ENCODE measurements at places on chromosomes 2 and 18.

DNA sequence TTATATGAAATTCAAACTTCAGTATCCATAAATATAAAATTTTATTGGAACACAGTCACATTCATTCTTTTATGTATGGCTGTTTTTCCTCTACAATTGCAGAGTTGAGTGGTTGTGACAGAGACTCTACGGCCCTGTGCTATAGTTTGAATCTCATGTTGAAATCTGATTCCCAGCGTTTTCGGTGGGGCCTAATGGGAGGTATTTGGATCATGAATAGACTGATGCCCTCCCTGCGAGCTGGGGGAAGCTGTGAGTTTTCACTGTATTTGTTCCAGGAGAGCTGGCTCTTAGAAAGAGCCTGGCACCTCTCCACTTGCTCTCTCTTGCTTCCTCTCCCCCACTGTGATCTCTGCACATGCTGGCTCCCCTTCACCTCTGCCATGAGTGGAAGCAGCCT, 1.7 kb downstream of the PFN4 start:
- no peak for DNase-seq

GRCh38 chr2:71852141-71852711, 295.4 kb downstream of the CYP26B1 start:
- DNase-seq, result no peak

- DNase-seq, result peak; percentile 39
These were observed 76.0 kb downstream of the CD28 start for GRCh38 chr2:203782262-203782976.

DNA sequence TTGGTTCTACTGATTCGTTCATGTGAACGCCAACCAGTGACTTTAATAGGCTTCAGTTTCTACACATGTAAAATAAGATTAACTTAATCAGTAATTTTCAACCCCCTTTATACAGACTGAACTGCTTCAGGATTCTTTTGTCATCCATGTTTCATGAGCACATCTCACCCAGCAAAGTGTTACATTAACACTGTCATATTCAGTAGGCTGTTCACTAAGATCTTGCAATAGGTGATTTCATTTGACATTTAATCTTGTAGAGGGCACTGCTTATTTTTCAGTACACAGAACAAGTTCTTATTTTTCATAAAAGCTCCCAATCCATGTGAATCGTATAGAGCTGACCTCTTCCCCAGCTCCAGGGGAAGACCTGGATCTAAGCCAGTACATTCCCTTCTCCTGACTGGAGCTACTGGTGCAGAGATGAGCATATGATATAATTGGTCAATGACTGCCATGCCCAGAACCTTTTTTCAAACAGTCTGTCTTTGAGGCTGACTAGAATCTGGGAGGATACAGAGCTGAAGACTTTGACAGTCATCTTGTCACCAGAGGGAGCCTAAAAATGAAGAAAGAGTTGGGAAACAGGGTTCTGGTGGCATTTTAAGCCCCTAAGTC, 72.2 kb upstream of the CHRNA1 start:
- DNase-seq, result no peak

GRCh38 chr2:17059458-17059857, 393.8 kb upstream of the CYRIA start:
- no peak for DNase-seq

DNA sequence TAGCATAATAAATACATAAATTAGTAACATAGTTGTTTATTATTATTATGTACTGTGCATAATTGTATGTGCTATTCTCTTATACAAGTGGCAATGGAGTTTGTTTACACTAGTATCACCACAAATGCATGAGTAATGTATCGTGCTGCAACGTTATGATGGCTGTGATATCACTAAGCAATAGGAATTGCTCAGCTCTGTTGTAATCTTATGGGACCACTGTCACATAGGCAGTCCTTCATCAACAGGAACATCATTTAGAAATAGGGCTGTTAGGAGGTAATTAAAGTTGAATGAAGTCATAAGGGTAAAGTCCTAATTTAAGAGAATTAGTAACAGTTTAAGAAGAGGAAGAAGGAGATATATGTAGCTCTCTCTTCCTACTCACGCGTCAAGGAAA, 33.8 kb downstream of the TEX51 start:
- no peak for DNase-seq

GRCh38 chr2:128041561-128041960, 13.7 kb upstream of the SAP130 start:
- DNase-seq, result no peak

DNA sequence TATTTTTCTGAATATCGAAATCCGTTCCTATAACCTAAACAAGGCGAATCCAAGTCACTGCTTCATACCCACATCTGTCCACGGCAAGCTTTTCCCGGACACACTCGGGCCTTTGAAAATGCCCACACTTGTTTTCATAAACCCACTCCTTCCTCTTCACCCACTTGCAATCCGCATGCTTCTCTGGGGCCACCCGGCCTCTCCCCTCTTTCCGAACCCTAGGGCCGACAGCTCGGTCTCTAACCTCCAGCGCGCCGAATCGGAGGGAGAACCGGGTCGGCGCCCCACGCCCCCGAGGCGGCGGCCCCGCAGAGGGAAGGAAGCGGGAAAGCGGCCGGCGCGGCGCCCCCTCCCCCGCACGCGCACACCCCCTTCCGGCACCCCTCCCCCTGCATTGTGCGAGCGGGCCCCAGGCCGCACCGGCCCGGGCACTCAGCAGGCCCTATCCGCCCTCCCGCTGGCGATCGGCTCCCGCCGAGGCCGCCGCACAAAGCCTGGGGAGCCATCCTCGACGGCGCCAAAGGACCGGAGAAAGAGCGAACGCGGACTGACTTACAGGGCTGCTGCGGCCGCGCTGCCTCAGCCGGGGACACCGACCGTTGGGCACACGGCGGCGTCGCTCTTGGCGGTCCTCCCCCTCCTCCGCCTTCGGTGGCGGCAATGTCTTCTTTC, 467 bp downstream of the PUM2 start:
- DNase-seq, result no peak

DNA sequence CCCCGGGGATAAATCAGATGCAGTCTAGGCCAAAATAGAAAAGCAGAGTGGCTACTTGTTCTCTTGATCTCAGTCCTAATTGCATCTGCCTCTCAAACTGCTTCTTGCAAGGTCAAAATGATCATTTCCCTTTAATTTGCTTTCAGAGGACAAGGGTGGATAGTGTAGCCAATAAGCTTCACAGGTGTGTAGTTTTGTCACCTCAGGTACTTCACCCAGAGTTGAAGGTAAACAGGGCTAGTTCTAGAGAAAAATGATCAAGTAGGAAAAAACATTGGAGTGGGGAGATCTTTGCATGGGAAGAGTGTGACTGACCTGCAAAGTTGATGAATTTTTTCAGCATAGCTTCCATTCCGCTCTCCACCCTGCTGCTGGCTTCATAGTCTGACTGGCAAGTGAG, 8.7 kb downstream of the ERICH2 start:
- no peak for DNase-seq

GRCh38 chr2:104836841-104837240, 17.1 kb upstream of the POU3F3 start:
- no peak for DNase-seq

DNA sequence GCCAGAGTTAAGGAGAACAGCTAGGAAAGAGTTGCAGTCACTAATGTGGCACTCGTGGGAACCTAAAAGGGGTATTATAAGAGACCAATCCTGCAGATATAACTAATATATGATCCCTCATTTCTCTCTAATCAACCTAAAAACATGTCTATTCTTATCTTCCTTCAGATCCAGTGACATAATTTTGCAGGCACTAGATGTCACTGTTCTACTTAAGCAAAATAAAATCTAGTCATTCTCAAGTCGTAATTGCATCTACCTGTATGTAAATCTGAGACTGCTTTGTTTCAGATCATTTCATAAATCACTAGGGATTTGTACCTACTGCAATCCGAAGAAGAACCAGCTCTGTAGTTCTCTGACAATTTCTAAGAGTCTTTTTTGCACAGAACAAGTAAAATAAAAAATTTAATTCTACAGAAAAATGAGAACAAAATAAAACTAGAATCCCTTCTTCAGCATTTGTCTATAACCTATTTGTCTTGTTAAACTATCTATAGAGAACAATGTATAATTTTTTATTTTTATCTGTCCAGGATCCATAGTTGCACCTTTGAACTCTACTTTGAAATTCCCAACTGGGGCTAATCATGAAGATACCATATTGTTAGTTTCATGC, 56.5 kb upstream of the ERBB4 start:
- DNase-seq, result no peak

DNA sequence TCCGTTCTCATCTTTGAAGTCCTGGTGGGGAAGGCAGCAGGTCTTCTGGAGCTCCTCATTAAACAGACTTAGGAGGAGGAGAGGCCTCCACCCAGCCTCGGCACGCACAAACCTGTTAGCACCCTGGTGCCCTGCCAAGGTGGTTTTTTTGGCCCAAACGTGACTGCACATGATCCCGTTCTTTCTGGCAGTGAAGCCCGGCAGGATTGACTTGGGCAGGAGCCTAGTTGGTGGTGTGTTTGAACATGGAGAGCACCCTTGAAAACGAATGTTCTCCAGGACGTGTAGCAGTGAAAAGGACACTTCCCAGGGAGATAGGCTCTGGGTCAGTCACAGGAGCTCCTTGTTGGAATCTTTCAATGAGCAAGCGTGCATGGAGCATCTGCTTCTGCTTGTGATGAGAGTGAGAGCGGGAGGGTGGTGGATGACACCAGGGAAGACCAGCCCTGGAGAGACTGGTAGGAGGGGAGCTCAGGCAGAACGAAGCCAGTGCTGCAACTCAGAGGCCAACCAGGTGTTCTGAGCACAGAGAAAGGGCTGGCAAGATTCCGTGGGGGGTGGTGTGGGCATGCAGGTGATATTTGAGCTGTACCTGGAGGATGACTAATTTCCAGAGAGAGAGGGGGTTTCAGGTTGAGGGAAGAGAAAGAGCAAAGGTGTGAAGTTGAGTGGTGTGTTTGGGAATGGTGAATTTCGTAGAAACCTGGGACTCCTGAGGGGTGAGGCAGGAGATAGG, 73.8 kb downstream of the TANC1 start:
- DNase-seq, result no peak

GRCh38 chr18:79899609-79900445, 51.6 kb downstream of the SLC66A2 start:
- no peak for DNase-seq

GRCh38 chr2:44164617-44165016, 4.1 kb upstream of the PPM1B start:
- no peak for DNase-seq

DNA sequence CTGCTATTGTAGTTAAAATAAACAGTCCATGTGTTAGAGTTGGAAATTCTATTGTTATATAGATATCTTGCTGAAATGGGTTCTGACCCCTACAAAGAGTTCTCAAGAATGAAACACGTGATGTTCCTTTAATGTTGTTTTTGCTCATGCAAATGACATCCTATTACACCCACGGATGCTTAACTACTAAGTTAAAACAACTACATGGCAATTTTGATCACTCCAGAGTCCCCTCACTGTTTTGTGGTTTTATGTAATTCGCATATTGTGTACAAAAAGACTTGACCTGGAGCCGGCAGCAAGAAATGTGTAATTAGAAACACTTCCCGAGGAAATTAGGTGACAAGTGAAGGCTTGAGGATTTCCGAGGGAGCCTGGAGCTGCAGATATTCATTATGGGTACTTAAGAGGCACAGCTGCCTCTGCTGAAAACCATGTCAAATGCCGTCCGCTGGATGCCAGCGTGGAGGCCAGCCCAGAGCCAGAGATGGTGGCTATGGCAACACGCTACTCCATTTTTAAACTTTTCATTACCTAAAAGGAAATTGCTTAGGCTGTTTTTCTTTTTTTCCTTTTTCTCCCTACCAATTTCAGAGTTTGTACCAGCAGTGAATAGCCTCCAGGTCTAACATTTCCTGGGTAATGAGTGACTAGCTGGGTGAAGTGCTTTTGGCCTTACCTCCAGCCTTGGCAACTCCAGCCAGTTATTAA, 21.0 kb upstream of the CABLES1 start:
- no peak for DNase-seq

DNA sequence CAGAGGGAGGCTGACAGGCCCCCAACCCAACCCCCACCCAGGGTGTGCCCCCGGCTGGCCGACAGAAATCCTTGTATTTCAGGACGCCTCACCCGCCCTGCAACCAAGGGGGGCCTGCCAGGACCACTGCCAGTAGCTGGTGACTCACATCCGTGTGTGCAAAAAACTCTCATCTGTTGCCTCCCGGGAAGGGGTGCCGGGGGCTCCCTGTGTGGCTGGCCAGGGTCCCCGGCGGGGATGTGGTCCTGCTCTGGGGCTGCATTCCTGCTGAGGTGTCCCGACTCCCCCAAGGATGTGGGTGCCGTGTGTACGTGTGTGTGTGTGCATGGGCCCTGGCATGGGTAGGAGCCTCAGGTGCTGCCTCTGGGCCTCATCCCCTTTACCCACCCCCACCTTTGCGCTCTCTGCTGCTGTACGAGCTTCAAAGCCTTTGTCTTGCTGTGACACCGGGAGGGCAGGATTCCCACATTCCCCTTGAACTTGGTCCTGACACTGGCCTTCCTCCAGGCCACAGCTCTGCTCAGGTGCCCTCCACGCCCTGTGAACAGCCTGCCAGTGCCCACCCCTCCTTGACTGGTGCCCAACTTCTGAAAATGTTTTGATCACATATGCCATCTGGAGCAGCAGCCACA, 226.3 kb upstream of the HDAC4 start:
- DNase-seq, result no peak

DNA sequence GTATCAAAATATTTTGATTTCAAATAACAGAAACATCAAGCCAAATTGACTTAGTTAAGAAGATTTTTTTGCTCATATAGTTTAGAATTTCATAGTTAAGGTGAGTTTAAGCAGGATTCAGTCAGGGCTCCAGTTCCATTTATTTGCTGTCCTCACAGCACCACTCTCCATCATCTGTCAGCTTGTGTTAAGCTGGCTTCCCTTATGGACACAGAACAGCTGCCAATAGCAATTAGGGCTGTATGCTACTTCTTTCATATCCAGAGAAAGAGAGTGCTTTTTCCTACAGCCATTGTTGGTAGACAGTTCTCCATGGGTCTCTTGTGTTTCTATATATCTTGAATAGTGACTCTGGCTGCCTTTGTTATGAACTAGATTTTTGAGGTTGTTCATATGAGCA, 95.4 kb upstream of the CYP20A1 start:
- no peak for DNase-seq

DNA sequence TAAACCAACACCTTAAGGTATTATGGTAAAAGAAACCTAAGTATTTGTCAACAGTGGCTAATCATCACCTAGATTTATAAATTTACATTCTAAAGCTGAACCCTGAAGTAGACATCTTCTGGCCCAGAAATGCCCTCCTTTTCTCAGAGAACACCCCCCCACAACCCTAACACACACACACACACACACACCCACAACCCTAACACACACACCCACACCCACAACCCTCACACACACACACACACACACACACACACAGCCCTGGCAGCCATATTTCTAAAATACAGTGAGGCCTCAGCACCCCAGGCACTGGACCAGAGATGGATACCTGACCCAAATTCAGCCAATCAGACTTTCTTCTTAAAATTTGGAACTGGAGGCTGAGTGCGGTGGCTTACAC, 14.3 kb downstream of the SRBD1 start:
- DNase-seq, result no peak

Measured in effector memory CD4-positive, alpha-beta T cell (primary cell).